ENCODE measurements at places on chromosomes 4 and X. TPM values are rescaled to one million over a fixed set of nuclear protein-coding genes. Genes with fewer than 3 reads are reported as not detected.
A peak's percentile ranks its signal among the peaks of the same experiment; 100 is the strongest.

Gene MAB21L2
- total RNA-seq = not detected

Gene PRSS12
- 70.6 TPM for total RNA-seq

Gene CXCL1
- total RNA-seq = 1.4 TPM

Gene PNMA5
- not detected for total RNA-seq

Gene SRPX2
- total RNA-seq = 32.0 TPM

DNA sequence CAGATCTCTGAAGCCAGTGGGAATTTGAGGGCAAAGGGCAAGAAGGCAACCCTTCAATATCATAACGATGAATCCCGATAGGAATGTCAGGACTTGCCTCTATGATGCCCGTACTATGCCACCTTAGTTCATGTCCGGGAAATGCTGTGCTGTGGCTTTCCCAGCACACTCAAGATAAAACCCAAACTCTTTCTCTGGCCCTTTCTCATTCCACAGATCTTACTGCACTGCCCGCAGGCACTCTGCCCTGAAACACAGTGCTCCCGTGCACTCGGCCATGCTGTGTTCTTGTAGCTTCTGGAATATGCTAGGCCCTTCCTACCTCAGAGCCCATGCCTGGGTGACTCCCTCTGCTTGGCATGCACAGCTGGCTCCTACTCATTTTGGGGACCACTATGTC lies 26.3 kb downstream of the SORCS2 start:
- DNase-seq = no peak

DNA sequence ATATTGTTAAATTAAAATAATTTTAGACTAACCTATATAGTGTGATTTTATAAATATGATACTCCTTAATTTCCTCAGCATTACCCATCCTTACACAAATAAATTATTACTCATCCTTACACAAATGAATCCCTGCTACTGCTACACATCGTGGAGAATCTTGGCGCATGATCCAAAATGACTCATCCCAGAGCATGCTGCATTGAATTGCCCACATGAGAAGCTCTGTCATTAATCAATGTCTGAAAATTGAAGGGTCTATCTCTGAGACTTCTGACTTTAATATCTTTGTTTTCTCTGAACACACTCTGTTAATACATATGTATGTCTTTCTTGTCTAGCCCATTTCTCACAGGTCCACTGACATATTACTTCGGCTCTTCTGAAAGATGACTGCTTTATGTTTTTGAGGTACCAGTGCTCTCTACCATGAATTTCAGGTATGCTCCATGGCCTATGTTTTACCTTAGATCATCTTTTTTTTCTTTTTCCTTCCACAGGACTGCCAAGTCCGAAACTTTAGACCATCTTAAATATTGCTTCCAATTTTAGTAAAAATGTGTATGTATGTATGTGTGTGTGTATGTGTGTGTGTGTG lies 15.7 kb upstream of the DUSP21 start:
- peak; percentile 63 for DNase-seq

DNA sequence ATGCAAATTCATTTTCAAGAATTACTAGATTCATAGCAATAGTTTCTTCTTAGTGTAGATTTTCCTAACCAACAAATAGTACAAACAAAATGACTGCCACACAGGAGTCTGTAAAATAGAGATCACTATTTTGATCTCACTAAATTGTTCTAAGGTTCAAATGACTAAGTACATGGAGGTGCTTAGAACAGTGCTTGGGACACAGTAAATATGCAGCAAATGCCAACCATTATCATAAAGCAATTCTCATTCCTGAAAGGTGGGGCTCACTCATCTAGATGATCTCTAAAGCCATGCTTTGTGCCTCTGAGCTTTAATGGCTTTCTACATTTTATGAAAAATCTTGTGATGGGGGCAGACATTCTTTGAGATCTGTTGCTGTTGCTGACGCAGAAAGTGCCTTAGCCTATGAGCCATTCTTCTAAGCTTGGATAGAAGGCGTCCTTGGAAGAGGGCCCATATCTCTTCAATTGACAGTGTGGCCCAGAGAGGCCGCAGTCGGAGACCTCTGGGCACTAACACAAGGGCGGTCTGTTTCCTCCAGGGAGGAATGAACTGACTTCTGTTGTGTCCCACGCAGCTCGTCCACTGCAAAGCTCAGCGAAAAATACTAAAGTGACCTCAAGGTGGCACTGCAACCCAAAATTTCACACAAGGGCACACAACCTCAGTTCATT lies 23.5 kb downstream of the TLR10 start:
- peak; percentile 52 for DNase-seq

- no peak for DNase-seq
Measured at GRCh38 chrX:104488811-104489210, 77.2 kb upstream of the IL1RAPL2 start.

DNA sequence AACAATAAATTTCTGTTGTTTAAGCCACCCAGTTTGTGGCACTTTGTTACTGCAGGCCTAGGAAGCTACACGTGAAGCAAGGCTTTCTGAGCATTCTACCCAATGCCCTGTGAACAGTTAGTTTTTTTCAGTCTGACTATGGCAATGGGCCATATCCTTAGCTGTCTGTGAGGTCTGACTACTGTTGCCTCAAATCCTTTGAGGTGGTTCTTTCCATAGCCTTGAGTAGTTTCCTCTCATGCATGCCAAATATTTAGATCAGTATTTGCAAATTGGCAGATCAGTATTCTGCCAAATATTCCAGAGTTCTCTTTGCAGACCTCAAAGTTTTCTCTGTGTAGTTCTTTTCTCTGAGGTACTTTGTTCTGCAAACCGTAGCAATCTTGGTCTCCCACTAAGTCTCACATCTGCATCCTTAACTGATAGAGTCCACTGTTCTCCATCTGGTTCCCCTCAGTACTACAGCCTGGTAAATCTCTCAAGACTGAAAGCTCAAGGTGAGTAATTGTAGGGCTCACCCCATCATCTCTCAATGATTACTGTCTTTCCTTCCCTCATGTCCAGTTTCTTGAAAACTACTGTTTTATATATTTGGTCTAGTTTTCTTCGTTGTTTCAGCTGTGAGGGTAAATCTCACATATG lies 984.9 kb upstream of the INTU start:
- no peak for DNase-seq

DNA sequence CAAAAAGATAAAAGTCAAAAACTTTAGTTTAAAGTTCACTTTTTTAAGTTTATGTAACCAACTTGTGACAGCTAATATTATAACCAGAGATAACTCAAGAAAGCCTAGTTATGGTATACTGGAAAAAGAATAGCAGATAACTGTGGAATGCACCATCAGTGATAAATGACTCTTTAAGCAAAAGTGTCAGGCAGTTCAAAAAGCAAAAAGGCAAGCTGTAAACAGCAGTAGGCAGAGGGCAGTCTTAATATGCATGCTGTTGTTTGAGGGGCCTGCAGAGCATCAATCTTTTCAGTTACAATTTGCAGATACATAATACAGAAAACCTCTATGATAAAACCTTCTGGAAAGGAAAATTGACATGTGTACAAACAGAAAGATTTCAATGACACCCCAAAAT lies 81.8 kb upstream of the JADE1 start:
- no peak for DNase-seq

DNA sequence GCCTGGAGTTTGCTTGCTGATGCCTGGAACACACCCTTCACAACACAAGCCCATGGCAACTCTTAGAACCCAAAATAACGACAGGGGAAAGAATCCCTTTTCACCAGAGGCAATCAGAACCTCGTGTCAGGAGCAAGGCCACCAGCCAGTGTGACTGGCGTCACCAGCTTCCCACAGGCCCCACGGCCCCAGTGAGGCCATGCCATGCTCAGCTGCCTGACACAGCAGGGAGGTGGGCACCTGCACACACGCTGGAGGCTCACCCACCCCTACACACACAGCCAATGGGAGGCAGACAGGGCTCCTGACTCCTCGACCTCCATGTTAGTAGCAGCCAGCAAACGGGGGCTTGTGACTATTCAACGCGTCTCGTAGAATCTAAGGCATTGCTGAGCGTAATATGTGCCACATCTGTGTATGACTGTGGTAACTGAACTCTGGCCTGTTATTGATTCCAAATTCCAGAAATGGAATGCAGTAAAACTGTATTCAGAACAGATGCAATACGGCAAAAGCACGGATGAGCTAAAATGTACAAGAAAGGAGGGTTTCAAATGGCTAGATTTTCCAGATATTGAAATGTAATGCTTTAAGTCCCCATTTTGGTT lies 28.5 kb downstream of the RNF212 start:
- no peak for DNase-seq

GRCh38 chr4:11446155-11446811 lies 17.6 kb upstream of the HS3ST1 start:
- DNase-seq = no peak

DNA sequence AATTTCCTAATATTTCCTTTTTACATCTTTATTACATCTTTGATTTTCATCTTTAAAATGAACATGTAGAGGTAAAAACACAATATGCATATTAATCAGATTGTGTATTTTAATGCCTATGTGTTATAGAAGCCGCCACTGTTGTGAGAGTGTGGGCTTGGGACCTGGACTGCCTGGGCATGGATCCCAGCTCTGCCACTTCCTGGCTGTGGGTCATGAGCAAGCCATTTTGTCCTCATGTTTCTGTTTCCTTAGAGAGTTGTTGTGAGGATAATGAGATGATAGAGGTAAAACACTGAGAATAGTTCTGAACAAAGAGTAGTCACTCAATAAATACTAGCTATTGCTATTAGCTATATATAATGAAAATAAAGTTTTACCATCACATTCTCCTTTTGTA lies 38.4 kb upstream of the SCOC start:
- no peak for DNase-seq

DNA sequence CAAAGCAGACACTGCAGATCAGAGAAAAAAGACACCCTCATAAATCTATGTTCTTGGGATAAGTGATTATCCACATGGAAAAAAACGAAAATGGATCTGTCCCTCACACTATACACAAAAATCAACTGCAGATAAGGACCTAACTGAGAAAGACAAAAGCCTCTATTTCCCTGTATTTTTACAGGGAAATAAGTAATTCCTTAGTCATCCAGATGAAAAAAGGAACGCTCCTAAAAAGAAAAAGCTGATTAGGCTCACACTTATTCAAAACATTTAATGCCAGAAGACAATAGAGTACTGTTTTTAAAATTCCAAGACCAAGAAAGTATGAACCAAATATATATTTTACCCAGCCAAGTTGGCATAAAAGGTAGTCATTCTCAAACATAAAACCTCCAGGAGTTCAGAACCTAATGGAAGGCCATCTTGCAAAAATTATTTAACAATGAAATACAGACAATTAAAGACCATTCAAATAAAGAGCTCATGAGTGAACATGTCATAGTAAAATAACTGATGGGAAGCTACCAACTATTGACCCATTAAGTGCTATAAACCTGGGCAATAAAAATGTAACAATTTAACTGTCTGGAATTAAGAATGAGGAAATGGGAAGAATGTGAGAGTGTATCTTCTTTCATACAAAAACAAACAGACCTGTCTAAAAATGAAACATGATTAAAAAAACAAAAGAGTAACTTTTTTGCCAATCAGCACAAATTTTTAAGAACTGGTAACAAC lies 20.4 kb downstream of the PAPSS1 start:
- no peak for DNase-seq

DNA sequence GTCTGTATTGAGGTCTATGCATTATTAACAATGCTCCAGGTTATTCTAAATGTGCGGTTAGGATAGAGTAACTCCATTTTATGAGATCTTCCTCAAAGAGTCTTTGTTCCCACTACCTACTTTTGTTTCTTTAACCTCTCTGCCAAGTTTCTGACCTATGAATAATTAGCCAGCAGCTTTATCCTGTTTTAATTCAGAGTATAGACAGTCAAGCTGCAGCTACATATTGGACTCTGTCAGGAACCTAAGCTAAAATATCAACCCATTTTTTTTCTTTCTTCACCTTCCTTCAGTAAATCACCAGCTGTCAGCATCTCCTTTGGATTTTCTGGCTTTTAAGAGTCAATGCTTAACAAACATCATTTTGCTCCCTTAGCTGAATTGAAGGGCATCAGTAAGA lies 72.3 kb downstream of the TMEM47 start:
- DNase-seq = no peak

- DNase-seq = peak; percentile 49
Measured at GRCh38 chrX:53481816-53482465, 47.8 kb upstream of the HSD17B10 start.

DNA sequence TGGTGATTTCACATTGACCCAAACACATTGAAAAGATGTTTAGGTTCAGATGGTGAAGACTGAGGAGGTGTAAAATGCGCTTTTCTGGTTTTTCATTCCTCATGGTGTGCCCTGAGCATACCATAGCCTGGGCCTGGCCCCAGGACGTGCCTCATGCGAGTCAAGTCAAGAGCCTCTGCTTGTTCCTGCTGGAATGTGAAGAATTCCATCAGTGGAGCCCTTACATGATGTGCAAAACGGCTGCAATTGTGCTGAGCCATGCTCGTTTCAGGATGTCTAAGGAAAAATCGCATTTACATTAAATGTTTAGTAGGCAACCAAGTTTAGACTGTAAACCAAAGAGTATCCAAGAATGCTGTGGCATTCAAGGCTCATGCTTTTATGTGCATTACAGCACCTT lies 34.9 kb downstream of the GYG2 start:
- DNase-seq = peak; percentile 17

DNA sequence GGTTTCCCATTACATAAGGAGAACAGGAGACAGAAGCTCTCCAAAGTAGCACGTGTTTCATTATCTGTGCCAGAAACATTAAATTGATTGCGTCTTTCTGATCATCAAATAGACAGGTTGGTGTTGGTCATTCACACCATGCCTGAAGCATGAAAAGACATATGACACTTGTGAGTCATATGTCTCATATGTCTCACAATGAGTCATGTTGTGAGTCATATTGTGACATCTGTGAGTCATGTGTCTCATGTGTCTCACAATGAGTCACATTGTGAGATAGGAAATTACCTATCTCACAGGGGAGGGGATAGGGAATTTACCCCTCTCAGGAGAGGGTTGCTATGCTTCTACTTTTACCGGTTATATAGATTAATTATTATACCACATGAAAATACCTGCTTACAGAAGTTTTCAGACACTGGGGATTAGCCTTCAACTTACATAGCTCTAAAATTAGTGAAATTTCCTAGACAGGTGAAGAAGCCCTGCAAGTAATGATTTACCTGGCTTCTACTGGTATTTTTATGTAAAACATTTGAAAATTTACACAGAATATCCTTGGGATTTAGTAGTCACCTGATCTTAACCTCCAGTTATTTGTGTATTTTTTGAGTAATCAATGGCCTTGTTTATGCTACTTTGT lies 80.8 kb downstream of the NPFFR2 start:
- peak; percentile 23 for DNase-seq

DNA sequence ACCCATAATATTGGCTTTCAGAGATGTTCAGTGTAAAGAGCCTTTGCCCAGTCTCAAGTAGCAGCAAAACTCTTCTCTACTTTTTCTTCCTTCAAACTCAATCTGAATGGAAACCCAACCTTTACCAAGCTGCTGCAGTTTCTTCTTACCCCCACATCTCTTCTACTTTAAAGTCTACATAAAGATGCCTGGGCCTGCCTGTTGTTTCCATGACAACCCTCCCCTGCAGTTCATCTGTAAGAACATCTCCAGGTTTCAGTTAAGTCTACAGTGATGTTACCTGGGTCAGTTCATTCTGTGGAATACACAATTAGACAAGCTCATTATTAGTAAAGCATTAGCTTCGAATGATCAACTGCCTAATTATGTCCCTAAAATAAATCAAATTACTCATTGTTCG lies 81.4 kb downstream of the SPANXN3 start:
- DNase-seq = no peak
